ENCODE measurements at places on chromosomes 1 and 21.

DNA sequence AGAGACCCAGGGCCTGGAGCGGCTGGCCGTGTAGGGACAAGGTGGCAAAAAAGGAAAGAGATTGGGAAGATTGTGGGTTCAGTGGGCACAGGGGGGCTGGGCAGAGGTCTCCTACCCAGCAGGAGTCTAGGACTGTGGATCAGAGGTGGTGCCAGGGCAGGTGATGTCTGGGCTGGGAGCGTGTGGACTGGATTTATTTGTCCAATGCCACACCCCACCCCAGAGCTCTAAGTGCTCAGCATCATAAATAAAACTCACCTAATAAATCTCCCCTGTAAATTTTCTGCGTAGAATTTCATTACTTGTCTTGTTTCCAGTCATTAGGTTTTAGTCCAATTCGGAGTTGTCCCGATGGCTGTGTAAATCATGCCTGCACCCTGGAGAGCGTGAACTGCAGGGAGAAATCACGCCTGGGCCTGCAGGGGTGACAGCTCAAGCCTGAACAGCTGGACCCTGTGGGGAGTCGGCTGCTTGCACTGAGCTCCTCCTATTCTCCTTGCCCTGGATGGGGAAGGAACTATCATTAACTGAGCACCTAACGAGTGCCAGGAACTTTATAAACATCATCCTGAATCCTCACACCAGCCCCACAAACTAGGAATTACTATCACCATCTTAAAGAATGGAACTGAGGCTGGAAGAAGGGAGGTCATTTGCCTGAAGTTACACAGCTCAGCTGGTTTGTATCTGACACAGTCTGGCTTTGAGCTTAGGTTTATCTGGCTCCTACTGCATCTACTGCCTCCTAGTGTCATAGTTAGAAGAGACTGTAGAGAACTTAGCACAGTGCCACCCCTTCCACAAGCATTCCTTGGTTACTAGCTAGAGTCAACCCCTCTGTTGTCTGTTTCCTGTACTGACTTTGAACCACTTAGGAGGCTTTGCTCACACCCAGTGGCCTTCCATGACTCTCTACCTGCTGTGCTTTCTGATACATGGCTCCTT, 25.0 kb upstream of the POU3F1 start:
- DNase-seq: no peak

DNA sequence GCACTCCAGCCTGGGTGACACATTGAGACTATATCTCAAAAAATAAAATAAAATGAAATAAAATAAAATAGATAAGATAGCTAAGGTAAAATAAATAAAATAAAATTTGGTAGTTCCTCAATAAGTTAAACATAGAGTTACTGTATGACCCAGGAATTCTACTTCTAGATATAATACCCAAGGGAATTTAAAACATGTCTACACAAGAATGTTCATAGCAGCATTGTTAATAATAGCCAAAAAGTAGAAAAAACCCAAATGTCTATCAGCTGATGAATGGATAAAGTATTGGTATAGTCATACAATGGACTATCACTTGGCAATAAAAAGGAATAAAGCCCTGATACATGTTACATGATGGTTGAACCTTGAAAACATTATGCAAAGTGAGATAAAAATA, 47.8 kb downstream of the CEP350 start:
- DNase-seq: no peak

GRCh38 chr1:155256058-155256852, 972 bp upstream of the ENTREP3 start:
- no peak for DNase-seq

GRCh38 chr1:223258751-223259198, 105.2 kb downstream of the SUSD4 start:
- no peak for DNase-seq

DNA sequence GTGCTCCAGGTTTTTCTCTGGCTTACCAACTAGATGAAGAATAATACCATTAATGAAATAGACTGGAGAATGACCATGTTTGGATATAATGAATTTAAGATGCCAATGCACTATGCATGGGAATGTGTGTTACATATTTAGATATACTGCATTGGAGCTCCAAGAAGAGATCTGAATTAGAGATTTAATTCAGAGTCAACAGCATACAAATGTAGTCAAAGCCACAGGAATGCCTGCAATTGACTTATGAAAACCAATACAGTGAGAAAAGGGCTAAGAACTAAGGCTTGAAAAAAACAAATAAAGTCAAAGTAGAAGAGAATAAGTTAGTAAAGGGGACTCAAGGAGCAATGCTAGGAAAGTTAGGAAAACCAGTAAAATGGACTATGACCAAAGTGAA, 59.1 kb downstream of the USP24 start:
- DNase-seq: no peak

DNA sequence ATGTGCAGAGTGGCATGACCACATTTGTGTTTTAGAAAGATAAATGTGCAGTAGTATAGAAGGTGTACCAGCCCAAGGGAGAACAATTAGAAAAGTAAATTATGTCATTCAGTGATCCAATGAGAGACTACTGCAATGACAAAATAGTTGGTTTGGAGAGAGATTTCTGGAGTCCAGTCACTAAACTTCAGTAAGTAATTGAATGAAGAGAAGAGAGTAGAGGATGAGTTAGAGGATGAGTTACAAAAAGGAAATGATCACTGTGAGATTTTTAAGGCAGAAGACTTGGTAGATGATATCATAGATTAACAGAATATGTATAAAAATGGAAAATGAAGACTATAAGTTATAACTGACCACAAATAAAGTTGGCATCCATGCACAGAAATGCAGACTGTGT, 8.4 kb downstream of the CR2 start:
- no peak for DNase-seq

Data from NCI-H510A treated with DMSO at 0.1 percent for 48 hours (cell line).